Activated CD4-positive, alpha-beta T cell treated with anti-CD3 and anti-CD28 coated beads for 24 hours (primary cell): ENCODE measurements at places on chromosomes 3 and 15.
A peak's percentile ranks its signal among the peaks of the same experiment; 100 is the strongest.

GRCh38 chr3:160065282-160065681, 76.6 kb downstream of the IL12A start:
- no peak for DNase-seq

- no peak for DNase-seq
Observed at GRCh38 chr3:49265661-49266386, 11.2 kb downstream of the C3orf62 start.

DNA sequence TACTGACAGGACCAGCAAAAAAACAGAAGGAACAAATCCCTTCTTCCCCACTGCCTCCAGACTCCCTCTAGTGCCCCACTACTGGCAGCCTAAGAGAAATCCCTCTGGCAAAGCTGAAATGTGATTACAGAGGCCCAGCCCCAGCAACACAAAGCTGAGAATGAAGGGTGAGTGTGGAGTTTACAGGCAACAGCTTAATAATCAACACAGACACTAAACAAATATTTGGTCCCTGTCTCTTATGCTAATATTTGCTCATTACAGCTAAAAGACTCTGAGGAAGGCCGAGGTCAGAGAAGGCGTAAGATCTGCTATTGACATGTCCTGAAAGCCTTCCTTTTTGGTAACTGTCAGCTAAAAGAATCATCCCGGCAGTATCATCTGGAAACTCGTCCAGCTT, 308.5 kb upstream of the RASGRP1 start:
- no peak for DNase-seq

- DNase-seq, result no peak
Observed at GRCh38 chr3:97992547-97993173, 20.4 kb upstream of the RIOX2 start.

DNA sequence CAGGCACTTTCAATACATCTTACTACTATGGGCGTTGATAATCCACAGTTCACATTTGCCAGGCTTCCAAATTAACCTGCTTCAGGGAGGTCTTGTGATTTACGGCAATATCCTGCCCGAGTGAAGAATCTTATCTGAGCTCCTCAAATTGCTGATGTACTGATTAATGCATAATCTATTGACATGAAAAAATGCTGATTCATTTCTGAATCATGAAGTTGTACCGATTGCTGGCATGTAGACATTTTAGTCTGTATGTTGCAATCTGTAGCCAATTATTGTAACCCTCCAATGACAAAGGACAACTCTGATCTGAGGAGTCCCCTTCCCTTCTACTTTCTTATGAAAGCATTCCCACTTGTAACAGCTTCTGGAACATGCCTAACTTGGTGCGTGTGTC, 97.2 kb downstream of the SEC22A start:
- no peak for DNase-seq

GRCh38 chr15:63364399-63365272, 17.0 kb downstream of the CA12 start:
- DNase-seq, result no peak

DNA sequence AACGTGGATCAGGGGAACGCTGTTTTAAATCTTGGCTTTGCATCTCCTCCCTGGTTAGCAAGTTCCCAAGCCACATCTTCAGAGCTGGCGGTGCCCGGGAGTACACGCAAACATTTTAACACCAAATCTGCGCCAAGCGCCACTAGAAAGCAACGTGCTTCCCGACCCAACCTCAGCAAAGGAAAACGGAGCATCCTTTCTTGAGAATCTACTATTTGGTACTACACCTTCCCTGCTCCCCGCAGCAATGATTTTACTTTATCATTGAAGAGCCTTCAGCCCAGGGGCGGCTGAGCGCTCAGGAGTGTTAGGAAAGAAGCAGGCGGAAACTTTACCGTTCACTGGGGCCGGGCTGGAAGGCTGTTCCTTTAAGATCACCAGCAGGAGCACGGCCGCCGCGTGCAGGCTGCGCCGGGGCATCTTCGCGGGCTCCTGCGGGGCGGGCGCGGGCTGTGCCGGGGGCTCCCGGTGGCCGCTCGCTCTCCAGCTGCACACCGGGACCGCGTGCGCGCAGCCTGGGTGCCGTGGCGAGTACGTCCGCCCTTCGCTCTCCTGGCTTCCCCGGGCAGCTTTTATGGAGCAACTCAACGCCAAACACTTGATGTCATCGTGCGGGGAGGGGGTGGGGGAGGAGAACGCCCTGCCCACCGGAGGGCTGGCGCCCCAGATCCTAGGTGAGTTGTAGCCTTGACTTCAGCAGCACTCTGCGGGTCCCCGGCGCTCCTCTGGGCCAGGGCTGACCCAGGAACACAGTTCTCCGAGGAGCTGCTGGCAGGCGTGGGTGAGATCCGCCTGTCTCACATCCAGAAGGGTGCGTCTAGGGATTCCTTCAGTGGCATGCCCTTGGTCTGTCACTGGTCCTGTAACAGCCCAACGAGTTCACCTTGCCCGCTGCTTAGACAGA, at the start of gene CA12:
TSS of gene CA12 (minus strand) at position 546 of the 904 bp plus-strand sequence. CDS start at position 420, 126 bp downstream.
- DNase-seq, result peak; percentile 12

GRCh38 chr3:71308836-71309235, 274.7 kb downstream of the FOXP1 start:
- no peak for DNase-seq

GRCh38 chr15:72161361-72162132, 36.0 kb downstream of the GRAMD2A start:
- DNase-seq, result no peak

GRCh38 chr3:42204867-42205599, 61.0 kb downstream of the CCK start:
- no peak for DNase-seq

DNA sequence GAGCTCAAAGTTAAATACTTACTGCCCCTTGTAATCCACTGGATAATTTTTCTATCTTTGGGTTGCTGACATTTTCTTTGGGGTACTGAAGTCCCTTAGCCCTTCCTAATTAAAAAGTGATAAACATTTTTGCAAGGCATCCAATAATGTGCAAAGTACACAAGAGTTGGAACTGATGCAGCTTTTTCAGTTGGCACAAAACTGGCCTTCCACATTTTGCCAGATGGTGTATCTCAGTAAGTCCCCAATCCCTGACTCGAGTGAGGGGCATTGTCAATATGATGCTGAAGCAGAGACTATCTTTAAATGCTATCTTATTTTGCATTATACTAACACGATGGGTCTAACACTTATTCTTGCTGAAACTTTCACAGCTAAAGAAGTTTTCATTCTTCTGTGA, 27.8 kb downstream of the FHIT start:
- no peak for DNase-seq

DNA sequence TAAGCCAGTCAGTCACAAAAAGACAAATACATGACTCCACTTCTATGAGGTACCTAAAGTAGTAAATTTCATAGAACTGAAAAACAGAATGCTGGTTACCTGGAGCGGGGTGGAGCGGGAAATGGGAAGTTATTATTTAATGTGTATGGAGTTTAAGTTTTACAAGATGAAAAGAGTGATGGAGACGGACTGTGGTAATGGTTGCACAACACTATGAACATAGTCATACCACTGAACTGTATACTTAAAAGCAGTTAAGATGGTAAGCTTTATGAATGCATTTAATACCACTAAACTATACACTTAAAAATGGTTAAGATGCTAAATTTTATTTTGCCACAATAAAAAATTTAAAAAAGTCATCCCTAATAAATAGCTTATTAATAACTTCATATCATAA, 23.2 kb downstream of the SFMBT1 start:
- no peak for DNase-seq

- DNase-seq, result no peak
Observed at GRCh38 chr3:67458408-67458807, 196.0 kb downstream of the SUCLG2 start.

DNA sequence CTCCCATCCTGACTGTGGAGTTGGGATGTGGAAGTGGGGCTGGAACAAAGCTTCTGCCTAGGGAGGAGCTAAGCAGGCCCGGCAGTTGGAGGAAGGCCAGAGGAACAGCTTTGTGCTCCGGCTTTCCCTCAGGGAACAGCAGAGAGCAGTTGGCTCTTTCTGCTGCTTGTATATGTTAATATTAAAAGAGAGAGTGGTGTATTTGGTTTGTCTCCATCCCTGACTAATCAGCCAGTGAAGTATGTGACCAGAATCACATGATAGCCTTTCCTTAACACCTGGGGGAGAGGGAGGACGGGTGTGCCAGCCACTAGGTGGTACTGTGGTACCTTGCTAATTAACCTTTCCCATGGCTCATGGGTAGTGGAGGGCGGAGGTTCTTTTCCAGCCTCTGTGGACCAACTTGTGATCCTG, 10.0 kb downstream of the EIF2B5 start:
- no peak for DNase-seq

GRCh38 chr15:80966431-80967197, 23.0 kb downstream of the MESD start:
- no peak for DNase-seq

- DNase-seq, result peak; percentile 7
Observed at GRCh38 chr3:23806534-23807423, 1.0 kb downstream of the UBE2E1 start.

DNA sequence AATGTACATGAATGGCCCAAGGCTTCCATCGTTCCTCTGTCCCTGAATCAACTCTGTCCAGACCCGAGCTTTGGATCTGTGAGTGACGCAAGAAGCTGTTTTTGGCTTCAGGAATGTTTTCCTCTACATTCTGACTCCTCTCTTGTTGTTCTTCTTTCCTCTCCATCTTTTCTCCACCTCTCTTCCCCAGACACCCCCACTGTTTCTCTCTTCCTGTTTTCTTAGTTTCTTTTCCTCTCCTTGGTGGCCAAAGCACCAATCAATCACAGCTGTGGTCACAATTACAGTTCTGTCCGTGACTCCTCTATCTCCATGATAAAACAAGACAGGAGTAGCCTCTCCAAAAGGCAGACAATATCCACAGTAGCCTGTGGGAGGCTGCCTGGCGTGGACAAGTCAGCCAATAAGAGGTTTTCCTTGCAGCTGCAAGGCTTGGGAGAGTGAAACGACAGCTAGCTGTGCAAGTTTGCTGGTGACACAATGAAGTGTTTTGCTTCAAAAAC, 4.9 kb upstream of the TMEM212 start:
- DNase-seq, result no peak

DNA sequence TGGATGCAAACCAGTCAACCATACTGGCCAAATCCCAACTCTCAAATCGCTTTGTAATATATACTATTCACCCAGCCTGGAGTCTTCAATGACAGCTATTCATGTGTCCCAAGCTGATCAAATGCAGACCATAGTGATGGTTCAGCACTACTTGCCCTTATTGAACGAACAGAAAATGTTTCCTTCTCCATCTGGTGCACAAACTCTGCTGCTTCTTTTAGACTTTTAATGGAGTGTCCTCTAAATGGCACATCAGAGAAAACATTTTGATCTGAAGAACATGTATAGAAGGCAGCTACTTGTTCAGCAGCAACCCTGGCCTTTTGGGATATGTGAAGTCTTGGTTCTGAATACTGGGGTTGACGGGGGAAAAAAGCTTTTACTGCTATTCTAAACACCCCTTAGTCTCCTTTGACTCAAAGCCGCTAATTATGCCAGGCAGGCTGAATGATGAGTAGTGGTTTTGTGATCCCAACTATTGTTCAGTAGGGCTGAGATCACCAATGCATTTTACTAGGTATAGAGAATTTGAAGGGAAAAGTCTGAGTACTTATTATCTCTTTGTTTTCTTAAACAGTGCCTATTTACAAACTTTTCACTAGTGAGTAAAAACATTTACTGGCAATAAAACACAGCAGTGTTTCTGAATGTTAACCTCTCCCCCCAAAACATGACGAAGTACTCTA, 781.2 kb downstream of the ROBO1 start:
- DNase-seq, result no peak

DNA sequence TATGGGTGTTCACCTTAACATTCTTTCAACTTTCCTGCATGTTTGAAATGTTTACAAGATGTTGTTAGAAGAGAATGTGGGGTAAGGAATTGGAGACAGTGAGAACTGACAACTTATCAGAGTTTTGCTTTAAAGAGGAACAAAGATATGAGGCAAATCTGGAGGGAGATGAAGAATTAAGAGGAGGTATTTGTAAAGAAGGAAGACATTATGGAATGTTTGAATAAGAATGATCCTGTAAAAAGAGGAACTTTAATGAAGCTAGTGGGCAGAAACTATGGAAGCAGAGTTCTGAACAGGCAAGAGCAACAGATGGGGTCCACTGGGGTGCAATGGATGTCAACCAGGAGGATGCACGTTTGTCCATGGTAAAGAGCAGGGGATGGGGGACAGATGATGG, 27.7 kb downstream of the PLD1 start:
- no peak for DNase-seq

DNA sequence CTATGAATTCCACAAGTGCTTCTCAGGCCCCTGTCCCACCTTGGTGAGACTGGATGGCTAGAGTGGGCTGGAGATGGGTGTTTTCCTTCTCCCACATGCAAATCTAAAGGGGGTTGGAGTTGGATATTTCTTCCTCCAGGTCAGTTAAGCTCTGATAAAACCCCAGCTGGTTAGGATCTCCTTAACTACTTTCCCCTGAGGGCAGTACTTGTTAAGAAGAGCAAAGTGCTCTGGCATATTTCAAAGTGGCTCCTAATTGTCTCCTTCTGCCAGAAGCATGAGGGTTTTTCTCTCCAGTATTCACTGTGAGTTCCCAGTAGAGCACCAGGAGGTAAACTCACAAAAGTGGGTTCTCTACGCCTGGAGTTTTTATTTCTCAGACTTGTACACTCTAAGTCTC, 31.4 kb downstream of the COL6A6 start:
- no peak for DNase-seq

- no peak for DNase-seq
Observed at GRCh38 chr3:130834476-130834875, 59.4 kb upstream of the ATP2C1 start.

GRCh38 chr3:6035626-6036025, 825.3 kb upstream of the GRM7 start:
- DNase-seq, result no peak

DNA sequence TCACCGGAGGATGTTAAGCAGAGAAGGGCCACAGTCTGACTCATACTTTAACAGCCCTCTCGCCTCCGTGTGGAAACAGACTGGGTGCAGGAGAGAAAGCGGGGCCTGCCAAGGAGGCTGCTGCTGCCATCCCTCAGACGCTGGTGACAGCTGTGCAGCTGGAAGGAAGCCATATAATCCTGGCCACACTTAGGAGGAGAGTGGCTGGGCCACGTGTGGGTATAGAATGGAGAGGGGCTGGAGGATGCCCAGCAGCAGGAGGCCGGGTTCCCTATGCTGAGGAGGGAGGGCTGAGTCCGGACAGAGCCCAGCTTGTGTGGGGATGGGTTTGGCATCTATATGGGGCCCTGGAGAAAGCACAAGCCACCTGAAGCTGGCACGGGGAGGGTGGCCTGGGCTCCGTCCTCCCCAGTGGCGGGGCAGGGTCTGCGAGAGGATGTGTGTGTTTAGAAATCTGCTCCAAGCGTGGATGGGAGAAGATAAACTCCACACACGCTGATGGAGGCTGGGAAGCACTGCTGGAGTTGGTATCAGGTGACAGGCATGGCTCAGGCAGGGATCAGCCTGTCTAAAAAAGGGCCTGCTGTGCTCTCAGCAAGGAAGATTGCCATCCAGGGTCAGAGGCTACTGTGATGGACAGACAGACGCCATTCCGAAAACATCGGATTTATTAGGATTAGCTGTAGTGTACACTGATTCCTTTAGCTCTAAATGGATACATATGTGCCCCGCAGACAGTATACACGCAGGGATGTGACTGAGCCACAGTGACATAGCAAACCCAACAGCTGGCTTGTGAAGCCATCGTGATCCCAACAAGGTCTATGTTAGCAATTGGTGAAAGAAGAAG, 15.9 kb downstream of the ABTB1 start:
- DNase-seq, result no peak

- DNase-seq, result no peak
Observed at GRCh38 chr15:25065876-25066275, 111.1 kb downstream of the SNRPN start.
